ENCODE measurements at places on chromosomes 12 and 14.

GRCh38 chr14:91332986-91333649 lies 84.5 kb downstream of the CCDC88C start:
- DNase-seq = no peak

GRCh38 chr12:50276912-50277671 lies 6.2 kb downstream of the LIMA1 start:
- DNase-seq = no peak

- no peak for DNase-seq
Observed at GRCh38 chr12:31651893-31652521, 7.5 kb upstream of the ETFBKMT start.

DNA sequence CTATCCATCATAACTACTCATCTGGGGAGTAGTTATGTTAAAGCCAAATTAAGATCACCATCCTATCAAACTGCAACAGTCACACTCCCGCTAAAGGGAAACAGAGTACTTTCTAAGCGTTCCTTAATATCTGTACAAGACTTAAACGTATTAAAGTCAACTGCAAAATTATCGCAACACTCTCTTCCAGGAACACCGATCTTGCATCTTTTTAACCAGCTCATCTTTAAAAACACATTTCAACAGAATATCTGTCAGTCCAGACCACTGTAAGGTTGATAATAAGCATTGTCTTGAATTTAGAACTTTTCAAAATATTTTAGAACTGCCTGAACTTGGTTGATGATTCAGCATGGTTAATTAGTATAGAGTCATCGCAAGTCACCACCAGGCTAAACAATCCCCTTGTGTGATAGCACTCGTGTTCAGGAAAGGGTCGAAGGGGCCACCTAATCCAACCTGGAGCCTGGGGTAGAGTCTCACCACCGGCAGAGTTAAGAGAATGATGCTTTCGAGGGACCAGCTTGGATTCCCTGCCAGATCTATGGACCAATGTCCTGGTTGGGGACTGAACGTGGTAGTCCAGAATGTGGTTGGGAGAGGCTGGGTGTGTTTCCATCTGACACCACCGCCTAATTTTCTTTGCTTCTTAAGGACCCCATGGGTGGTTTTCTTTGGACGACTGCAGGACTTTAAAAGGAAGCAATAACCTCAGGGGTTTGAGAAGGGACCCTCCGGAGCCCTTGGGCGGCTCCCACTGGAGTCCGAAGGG lies 890 bp downstream of the SPTLC2 start:
- DNase-seq = no peak

- no peak for DNase-seq
Observed at GRCh38 chr12:91113621-91114020, 2.3 kb upstream of the LUM start.

GRCh38 chr14:32021341-32021740 lies 55.8 kb upstream of the ARHGAP5 start:
- no peak for DNase-seq

DNA sequence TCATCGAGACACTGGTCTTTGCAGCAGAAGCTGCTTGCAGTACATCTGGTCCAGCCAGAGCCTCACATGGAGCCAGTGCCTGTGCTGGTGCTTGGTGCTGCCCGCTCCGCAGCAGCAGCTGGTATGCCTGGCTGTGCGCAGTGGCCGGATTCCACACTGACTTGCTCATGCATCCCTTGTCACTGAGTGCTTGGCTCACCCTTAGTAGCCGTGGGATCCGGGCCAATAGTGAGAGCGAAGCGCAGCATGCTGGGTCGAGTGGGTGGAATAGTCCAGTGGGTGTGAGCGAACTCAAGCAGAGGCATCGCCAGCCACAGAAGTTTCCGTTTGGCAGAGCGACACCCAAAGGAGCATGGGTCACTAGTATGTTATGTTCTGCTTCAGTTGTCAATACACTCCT lies 10.1 kb upstream of the FBXO33 start:
- DNase-seq = no peak

DNA sequence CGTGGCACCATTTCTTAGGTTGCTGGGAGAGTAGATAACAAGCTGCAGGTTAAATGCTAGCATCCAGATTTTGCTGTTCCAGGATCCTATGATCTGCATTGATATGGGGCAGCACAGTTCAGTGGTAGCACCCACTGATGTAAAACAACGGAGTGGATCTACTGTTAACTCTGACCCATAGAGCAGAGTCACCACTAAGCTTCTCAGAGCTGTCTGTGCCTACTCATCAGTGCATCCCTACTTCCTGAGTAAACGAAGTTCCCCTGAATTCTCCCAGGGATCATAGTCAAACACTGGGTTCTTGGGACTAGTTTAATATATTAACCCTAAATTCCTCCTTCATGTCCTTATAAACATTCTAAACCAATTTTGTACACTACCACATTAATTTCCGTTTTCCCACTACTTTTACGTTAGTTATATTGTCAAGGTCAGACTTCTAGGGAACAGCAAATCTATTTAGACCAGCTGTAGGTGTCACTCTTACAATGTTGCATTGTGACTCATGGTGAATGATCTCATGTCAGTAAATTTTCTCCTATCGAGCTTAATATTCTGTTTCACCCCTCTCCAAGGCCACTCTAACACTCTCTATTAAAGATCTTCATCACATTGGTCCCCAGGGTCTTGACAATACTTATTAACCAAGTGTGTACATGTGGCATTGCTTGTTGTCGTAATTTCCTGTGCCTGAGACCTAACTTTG lies 10.3 kb downstream of the RERGL start:
- no peak for DNase-seq

DNA sequence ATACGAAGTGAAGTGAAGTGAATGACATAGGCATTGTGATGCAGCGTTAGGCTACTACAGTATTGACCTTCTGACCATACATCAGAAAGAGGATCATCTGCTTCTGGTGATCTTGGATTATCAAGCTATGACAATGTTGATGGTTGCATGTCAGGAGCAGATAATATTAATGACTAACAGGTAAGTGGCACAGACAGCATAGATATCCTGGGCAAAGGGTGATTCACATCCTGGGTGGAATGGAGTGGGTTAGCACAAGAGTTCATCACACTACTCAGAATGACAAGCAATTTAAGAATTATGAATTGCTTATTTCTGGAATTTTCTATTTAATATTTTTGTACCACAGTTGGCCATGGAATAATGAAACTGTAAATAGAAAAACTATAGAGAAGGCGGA lies 397.9 kb upstream of the ATP2B1 start:
- DNase-seq = no peak

- no peak for DNase-seq
Observed at GRCh38 chr12:92860521-92860920, 68.6 kb downstream of the EEA1 start.

- DNase-seq = no peak
Observed at GRCh38 chr12:112665958-112666357, 125.6 kb upstream of the RPH3A start.

- no peak for DNase-seq
Observed at GRCh38 chr12:32305163-32305562, 94.2 kb upstream of the FGD4 start.

DNA sequence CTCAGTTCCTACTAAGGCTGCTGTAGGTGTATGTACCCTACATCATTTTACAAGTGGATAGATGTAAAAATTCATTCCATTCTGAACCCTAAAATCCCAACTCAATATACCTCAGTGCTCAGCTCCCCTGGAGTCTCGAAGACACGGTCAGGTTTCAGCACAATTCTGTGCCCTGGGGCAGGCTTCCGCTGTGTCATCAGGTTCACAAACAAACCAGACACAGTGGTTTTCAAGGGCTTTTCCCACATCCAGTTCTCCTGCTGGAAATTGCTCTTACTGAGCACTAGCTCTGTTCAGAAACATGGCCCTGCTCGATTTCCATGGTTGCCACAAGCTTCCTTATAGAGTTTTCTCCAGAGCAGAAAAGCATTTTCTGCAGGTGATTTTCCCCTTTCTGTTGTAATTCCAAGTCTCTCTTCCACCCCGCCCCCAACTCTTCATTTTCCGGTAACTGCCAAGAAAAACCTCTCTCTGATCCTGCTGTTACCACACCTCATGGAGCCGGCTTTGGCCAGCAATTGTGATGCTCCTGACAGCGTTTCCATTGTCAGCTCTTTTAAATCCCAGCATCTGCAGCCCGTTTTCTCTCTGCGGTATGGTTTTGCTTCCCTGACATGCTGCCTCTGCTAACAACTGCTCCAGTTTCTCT lies 483.0 kb upstream of the CCDC196 start:
- no peak for DNase-seq

DNA sequence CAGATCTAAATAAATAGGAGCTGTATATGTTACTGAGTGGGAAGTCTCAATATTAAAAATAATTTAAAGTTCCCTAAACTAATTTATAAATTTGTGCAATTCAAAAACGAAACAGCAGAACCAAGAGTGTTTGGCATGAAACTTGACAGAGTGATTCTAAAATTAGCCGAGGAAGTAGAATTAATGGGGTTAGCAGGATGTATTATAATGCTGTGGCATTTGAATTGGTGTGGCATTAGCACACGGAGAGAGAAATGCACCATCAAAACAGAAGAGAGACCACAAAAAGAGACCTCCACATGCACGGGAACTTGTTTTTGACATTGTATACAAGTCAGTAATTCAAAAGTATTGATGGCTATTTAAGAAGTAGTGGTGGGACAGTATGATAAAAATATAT lies 366.0 kb upstream of the RGS6 start:
- no peak for DNase-seq

GRCh38 chr14:79293482-79294177 lies 917.7 kb downstream of the DIO2 start:
- DNase-seq = no peak

- DNase-seq = no peak
Observed at GRCh38 chr12:124451016-124451415, 116.4 kb downstream of the NCOR2 start.

DNA sequence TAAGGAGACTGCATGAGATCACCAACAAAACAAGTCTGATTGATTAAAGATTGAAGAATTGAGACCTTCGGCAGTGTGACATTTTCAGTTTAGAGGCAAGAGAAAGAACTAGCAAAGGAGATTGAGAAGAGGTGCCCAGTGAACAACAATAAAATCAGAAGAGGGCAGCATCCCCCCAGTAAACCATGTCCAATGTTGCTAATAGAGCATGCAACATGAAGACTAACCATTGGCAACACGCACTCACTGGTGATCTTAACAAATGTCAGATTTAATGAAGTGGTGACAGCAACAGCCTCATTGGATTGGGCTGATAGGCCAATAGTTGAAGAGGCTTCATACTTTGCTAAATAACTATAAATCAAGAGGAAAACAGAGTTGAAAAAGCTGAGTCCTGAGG lies 20.7 kb upstream of the TAS2R14 start:
- no peak for DNase-seq

- DNase-seq = no peak
Observed at GRCh38 chr12:15014708-15015107, 41.9 kb downstream of the PDE6H start.

DNA sequence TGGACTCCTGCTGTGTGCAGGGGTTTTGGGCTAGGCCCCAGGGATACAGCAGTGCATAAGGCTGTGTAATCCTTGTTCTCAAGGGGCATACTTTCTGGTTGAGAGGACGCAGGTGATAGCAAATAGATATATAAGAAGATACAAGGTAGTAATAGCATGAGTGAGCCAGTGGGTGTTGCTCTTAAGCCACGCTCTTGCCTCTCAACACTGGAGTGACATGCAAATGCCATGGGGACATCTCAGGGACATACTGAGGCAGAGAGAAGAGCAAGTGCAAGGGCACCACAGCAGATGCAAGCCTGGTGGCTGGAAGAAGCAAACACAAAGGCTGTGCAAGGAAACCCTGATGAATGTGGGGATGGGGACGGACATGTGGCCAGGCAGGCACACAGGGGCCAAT lies 223.3 kb downstream of the CHST11 start:
- DNase-seq = peak; percentile 32

DNA sequence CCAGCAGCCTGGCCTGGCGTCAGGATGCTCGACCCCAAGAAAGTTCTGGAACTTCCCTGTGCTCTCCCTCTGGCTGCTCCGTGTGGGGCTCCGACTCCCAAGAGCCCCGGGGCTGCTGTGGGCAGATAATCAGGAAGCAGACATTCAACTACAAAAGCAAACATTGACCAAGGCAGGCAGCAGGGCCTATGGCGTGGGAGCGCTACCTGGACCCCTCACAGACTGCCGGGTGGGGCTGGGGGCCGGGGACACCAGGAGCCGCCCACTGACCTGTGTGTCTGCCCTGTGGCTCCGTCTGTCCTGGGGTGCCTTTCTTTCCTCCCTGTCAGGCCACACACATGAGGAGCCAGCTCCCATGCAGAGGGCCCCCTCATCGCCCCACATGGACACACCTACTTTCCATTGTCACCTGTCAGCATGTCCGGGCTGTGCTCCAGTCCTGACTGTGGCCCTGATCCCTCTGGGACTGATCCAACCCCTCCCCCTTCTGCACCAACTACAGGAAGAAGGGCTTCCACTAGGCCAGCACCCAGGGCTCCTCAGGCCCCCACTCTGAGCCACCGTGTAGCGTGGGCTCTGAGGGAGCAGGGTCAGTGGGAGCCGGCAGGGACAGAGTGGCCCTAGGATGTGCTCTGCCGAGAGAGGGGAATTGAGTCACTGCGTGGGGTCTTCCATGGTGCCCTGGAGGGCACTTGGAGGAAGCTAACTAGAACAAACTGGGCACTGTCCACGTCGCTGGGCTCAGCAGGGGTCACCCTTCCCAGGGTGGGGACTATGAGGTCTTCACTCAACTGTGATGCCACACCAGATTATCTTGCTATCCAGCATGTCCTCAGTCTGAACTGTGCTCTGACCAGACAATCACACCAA lies 215.4 kb upstream of the C14orf180 start:
- DNase-seq = no peak

DNA sequence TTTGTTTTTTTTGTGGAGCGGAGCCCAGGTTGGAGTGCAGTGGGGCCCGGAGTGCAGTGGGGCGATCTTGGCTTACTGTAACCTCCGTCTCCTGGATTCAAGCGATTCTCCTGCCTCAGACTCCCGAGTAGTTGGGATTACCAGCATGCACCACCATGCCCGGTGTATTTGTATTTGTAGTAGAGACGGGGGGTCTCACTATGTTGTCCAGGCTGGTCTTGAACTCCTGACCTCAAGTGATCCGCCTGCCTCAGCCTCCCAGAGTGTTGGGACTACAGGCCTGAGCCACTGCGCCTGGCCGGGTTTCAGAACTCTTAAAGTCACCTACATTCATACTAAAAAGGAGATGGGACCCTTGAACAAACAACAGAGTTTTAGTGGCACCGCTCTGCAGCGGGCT lies 52.7 kb downstream of the KRT80 start:
- DNase-seq = no peak

- DNase-seq = no peak
Observed at GRCh38 chr14:51609955-51610283, 41.8 kb upstream of the FRMD6 start.

GRCh38 chr14:104224506-104225277 lies 86.3 kb downstream of the KIF26A start:
- DNase-seq = no peak

- no peak for DNase-seq
Observed at GRCh38 chr12:52870361-52871290, 21.8 kb upstream of the KRT78 start.

DNA sequence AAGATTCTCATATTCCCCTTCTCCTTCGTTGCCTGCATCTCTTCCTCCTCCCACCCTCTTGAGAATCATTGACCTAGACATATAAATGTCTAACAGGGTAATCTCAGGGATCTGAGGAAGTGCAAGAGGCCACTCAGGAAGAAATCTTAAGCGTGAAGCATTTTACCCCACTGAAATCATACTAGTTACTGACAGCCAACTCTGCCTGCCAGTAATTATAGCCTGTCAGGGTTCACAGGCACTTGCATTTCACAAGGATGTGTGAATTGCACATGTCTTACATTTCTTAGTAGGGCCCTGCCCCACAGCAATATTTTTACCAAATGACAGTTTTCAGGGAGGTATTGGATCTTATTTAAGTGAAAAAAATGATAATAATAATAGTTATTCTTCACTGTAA lies 127.2 kb downstream of the SLC15A5 start:
- DNase-seq = no peak

GRCh38 chr12:10101042-10101579 lies 2.3 kb upstream of the CLEC1A start:
- no peak for DNase-seq

All from NCI-H187 treated with DMSO at 0.1 percent for 48 hours (cell line).